ENCODE measurements at places on chromosomes 4 and X.

DNA sequence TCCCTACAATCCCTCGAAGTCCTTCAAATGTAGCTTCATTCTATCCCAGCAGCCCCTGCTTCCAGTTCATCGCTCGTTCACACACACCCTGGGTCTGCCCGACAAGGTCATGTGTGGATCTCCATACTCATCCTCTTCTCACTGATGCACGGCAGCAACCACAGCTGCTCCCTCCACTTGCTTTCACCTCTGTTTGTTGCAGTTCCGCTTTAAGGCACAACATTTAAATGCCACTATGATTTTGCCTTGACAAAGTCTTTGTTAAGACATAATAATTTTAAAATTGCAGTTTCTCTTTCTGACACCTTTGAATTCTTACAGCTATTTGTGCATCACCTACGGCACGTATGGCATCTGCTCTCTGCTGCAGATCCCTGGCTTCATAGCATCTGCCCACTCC is 1.8 kb downstream of the ODAPH start:
- no peak for DNase-seq

- no peak for DNase-seq
Observed at GRCh38 chr4:82947498-82947897, 47.0 kb downstream of the THAP9 start.

DNA sequence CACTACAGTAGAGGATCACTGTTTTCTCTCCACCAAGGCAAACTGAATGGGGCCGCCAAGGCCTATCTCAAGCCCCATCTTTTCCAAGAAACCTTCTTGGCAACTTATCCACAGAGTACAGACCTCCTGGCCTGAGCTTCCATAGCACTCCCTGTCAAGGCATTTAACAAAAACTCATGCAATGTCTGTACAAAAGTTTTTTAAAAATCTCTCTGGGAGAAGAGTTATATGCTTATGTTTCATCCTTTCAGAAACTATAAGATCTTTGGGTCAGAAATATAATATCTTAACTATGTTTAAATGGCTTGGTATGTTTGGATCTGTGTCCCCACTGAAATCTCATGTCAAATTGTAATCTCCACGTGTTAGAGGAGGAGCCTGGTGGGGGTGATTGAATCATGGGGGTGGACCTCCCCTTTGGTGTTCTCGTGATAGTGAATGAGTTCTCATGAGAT is 13.6 kb downstream of the ADAMTS3 start:
- no peak for DNase-seq

DNA sequence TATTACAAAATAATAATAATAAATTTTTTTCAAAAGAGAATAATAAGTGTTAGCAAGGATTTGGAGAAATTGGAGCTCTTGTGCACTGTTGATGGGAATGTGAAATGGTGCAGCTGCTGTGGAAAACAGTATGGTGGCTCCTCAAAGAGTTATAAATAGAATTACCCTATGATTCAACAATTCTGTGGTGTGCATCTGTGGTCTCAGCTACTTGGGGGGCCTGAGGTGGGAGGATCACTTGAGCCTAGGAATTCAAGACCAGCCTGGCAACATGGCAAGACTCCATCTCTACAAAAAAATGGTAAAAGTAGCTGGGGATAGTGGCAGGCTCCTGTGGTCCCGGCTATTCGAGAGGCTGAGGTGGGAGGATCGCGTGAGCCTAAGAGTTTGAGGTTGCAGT is 19.6 kb downstream of the MND1 start:
- DNase-seq = no peak

DNA sequence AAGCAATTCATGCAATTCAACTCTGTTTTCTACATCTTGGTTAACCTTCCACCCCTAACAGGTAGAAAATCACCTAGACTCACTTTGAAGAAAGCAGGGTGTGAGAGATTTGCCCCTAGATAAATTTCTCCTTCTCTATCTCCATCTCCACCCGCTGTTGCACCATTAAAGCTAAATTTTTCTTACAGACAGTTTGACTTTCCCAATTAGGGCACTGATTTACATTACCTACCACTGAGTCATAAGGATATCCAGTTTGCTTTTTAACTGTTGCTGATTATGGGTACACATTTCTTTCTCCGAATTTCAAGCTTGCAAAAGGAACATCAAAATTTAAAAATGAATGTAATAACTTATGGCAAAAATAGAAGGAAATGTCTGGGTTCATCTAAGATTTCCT is 13.0 kb downstream of the SLC7A11 start:
- no peak for DNase-seq

DNA sequence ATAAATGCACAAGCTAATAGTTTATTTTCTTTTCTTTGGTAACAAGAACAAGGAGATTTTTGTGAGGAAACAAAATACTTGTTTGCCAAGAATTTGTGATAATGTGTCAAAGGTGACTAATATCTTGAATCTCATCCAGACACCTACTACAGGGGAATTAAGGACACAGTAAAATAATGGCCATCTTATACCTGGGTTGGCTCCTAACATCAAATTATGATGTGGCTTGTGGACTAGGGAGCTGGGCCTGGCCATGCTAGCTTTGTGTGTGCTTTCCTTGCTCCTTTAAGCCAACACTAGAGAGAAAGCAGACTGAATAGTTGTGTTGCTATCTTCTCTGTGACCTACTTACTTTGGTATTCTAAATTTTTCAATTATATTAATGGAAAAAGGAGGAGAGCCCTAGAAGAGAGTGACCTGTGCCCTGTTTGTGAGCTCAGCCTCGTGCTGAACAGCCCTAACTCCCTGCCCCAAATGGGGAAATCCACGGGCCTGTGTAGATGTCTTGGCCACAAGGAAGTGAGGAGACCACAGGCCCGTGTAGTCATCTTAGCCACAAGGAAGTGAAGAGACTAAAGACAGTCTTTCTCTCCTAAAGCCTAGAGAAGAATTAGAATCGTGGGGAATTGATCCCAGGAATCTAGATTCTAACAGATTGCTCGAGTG is 23.3 kb downstream of the ARHGAP24 start:
- DNase-seq = no peak
